ENCODE measurements at places on chromosomes 5 and 9.

GRCh38 chr9:112502175-112502946 lies 15.7 kb downstream of the KIAA1958 start:
- DNase-seq = no peak

DNA sequence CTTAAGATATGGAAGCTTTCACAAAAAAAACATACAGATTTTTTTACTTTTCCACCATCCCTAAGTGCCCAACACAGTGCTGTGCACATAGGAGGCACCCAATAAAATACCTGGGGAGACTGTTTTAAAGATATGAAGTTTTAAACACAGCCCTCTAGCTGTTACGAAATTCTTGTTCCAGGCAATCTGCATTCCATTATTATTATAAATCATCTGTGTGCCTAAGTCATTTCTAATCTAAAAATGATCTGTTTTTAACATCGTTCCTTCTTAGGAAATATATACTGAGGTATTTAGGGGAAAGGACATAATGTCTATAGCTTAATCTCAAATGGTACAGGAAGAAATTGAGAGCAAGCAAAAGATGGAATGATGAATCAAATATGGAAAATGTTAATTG lies 32.7 kb upstream of the ISCA1 start:
- no peak for DNase-seq

DNA sequence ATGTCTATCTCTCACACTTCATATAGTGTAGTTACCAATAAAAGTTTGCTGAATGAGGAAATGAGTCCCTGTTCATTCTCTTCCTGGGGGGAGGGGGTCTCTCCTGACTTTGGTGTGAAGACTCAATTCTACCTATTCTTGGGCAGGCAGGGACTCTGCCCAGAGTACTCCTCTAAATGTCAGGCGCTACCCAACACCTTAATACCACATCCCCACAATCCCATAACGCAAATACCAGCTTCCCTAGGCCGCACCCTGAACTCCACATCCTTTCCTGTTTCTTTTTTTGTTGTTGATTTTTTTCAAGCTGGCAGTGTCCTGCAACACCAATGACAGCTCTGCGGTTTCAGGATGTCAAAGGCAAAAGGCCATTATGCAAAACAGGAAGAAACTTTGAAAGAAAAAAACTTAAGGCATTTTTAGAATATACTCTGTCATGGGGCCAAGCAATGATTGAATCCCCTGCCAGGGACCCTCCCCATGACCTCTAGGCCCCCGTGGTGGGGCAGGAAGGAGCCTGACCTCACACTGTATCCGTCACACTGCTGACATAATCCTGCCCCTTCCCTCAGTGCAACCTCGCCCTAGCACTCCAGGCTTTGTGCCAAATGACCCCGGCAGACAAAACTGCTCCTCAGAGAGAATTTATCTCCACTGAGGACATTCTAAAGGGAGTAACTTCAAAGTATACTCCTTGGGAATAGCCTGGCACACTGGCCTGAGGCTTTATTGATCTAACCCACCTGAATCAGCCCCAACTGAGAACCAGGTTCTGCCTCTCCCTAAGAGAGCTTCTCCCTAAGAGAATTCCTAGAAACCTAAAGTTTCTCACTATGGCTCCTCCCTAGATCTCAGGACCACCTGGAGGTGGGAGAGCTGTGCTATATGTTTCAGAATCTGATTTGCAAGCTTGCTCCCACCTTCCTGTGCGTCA lies 8.0 kb downstream of the B4GALT1 start:
- no peak for DNase-seq

DNA sequence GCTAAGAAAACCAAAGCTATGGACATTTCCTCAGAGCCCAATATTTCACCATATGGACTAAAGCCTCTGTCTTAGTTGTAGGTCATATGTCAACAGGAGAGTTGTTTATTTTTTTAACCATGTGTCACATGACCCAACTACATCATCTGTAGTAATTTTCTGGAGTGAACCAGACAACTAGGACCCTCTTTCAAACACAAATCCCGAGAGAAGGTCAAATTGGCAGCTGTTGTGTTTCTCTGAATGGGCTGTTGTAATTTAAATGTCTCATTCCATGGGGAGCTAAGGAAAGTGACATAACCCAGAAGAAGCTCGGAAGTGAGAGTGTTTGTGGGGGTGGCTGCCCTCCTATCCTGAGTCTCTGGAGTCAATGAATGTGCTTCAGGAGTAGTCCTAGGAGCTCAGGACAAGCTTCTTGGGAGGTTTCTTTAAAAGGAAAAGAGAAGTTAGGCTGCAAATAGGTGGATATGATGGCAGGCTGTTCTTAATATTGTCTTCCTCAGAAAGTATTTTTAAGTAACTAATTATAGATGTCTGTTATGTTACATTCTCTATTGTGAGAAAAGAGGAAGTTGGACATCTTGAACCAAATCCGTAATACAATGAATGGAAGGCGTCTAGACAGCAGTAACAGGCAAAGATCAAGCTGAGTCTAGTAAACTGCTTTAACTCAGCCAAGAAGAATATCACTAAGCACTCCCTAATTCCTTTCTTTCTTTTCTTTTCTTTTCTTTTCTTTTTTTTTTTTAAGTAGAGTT lies 50.1 kb downstream of the TMEM167A start:
- DNase-seq = no peak

- DNase-seq = no peak
These were observed 172.1 kb upstream of the PPP1R2B start for GRCh38 chr5:156677963-156678362.

DNA sequence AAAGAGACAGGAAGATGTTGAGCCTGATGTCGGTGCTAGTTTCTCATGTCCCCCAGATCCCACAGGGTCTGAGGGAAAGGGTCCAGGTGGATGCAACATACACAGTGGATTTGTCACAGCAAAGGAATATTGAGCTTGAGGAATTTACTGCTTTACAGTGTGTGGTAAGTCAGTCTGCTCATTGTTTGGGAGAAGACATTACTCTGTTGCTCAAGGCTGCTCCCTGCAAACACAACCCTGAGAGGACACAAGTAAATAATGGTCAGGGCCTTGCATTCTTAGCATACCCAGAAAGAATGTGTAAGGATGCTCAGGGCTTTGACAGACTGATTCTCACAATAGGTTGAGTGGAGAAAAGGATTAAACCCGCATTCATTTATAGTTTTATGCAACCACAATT lies 7.3 kb upstream of the MAN2A1 start:
- no peak for DNase-seq

DNA sequence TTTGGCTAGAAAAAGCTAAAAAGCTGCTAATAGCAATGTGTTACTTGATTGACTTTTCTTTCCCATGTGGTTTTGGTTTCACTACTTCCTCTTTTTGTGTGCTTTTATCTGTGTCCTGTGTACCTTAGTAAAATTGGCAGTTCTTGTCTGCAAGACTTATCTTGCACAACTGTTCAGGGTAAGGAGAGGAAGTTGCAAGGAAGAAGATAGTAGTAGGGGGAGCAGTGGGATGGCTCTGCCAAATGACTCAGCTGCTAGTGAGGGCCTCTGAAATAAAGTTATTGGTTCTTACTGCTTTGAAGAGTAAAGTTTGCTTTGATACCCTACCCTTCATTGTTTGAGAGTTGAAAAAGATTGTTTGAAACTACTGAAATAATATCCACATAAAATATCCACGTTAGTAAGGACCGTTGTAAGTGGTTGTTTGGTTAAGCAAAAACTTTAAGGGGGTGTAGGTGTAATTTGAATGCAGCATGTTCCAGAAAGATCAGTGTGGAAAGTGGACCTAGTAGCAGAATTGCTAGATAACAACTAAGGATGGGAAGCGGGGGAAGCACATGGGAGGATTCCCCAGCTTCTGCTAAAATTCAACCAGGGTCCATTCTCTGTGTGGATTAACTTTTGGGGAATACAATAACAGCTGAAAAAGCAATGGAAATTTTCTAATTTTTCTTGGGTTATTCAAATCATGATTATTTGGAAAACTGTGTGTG lies 123.5 kb downstream of the SCAMP1 start:
- DNase-seq = no peak

- DNase-seq = no peak
These were observed 462.6 kb downstream of the CETN3 start for GRCh38 chr5:89946916-89947315.

All from stimulated activated CD8-positive, alpha-beta memory T cell treated with anti-CD3 and anti-CD28 coated beads, Interleukin-7, amount 100 ng/mL, for 4 hours (primary cell).